Left colon (tissue), 2 donors: ENCODE measurements at places on chromosomes 3 and 15. TPM values are rescaled to one million over a fixed set of nuclear protein-coding genes. Genes with fewer than 3 reads are reported as not detected.

The C3orf20 gene
- total RNA-seq, result not detected

The HRH1 gene
- 7.9 TPM for total RNA-seq

The GOLGA6D gene
- total RNA-seq, result not detected

The PRKAR2A gene
- total RNA-seq, result 75.4 TPM

The MCTP2 gene
- total RNA-seq, result 64.8 TPM

The CPN2 gene
- not detected for total RNA-seq

The DIPK2A gene
- 12.5 TPM for total RNA-seq

The PROK2 gene
- not detected for total RNA-seq

The POLQ gene
- total RNA-seq, result 1.5 TPM

The SLTM gene
- 68.3 TPM for total RNA-seq

The PATL2 gene
- total RNA-seq, result 4.3 TPM

The SAMD7 gene
- total RNA-seq, result not detected

The TMEM42 gene
- total RNA-seq, result 6.6 TPM
